Amniotic epithelial cell (primary cell): ENCODE measurements at places on chromosomes 4 and X.

GRCh38 chr4:128558896-128559679, 250.4 kb upstream of the JADE1 start:
- peak; percentile 56 for DNase-seq

DNA sequence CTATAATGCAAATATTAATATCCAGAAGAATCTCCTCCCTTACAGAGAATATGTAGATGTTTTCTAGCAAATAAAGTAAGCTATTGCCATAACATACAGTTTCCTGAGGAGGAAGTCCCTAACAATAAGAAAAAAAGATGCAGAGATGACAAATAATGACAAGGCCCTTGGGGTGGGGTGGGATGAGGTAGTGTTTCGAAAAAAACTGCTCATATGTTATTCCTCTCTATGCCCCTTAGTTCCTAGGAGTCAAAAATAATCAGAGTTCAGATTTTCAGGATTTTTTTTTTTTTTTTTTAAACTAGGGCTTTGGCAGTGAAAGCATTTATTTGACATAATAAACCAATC, 99.0 kb downstream of the ZAR1 start:
- DNase-seq = no peak

DNA sequence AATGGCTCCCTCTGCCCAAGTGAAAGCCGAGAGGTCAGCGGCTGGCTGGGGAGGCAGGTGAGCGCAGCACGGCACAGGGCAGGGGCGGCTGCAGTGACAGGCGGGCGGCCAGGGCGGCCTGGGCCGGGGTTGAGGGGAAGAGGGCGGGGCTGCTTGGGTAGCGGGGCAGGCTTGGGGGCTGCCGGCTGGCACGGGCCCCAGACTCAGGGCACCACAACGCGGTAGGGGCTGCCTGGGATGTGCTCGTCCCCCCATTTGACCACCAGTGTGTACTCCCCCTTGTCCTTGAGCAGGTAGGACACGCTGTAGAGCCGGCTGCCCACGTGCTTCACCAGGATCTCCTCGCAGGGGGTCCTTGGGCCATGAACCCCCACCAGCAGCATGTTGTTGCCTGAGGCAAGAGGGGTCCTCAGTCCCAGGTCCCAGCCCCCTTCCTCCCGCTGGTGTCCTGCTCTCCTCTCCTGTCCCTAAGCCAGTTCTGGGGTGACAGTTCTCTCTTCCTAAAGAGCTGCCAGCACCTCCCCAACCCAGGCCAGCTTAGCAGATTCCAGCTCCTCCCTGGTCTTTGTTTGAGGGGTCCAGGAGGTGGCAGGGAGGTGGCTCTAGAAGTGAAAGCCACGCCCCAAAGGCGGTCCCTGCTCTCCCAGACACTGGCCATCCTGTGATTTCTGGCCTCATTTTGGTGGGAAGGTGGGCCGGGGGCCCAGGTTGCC, 25.6 kb downstream of the FLNA start:
- no peak for DNase-seq

GRCh38 chrX:703866-704265, 73.3 kb downstream of the SHOX start:
- no peak for DNase-seq

DNA sequence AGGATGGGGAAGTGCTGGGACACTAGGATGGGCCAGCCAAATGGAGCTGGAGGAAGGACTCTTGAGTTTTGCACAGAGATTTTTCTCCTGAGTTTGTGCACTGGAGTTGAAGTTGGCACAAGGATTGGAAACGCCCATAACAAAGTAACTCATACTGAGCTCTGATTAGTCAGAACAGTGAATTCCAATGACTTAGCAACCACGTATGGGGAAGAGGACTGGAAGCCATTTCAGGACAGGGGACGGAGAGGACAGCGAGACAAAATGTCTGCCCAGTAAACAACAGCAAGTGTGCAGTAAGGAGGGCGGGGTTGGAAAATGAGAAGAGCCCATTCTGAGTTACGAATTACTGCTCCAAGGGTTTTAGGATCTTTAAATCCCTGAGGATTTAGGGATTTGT, 5.9 kb downstream of the RIPPLY1 start:
- DNase-seq = peak; percentile 73

DNA sequence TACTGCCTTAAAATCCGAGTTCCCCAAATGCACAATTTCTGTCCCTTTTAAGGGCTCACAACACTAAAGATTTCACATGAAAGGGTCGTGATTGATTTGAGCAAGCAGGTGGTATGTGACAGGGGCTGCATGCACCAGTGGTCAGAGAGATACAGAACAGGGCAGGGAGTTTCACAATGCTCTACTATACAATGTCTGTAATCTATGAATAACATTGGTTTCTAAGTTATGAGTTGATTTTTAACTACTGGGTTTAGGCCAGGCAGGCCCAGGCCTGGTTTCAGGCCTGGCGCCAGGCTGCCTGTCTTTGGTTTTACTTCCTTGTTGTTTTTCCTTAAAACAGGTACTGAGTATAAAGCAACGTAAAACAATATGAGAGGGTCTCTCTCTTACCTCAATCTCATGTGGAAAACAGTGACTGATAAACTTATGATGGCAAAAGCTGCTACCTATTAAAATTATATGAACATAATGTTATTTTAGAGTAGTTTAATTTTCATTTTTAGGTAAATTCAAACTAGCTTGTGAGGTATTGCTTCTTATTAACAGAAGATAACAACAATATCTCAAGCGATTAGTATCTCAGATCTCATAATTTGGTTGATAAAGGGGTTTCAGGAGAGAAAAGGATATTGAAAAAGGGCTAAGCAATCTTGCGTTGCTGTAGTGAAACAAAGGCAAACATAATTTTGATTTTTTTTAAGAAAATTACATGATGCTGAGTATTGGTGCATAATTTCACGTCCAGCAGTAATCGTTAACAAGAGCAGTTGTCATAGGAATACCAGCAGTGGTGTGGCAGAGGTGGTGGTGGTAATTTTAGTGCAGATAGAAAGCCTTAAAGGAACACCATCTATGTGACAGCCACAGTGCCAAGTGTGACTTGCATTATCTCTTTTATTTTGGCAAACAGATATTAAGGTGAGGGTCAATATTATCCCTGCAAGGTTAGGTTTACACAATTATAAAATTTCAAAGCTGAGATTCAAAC, 944.4 kb upstream of the GRID2 start:
- DNase-seq = no peak

- DNase-seq = peak; percentile 26
Measured at GRCh38 chr4:26238778-26239679, 81.8 kb upstream of the RBPJ start.

DNA sequence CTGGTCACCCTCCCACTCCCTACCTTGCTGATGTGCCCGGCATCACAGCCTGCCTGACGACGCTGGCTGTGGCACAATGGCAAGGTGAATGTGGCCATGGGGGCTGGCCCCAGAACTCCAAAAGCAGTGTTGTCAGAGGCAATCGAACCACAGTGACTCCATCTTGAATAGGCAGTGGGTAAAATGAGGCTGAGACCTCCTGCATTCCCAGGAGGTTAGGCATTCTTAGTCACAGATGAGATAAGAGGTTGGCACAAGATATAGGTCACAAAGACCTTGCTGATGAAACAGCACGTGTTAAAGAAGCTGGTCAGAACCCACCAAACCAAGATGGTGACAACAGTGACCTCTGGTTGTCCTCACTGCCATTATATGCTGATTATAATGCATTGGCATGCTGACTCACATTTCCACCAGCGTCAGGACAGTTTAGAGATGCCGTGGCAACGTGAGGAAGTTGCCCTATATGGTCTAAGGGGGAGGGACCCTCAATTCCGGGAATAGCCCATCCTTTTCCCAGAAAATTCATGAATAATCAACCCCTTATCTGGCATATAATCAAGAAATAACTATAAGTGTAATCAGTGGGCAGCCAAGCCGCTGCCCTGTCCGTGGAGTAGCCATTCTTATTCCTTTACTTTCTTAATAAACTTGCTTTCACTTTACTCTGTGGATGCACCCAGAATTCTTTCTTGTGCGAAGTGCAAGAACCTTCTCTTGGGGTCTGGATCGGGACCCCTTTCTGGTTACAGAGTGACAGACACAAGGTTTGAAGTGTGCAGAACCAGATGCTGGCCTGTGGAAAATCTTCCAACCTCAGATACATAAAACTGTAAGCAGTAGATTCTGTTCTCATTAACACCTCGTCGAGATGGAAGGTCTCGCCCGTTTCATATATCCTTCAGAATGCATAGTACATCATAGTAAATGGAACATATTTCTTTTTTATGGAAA, 26.8 kb upstream of the CLDN24 start:
- DNase-seq = peak; percentile 82

- peak; percentile 23 for DNase-seq
Measured at GRCh38 chr4:47486231-47486673, 1.2 kb downstream of the ATP10D start.

DNA sequence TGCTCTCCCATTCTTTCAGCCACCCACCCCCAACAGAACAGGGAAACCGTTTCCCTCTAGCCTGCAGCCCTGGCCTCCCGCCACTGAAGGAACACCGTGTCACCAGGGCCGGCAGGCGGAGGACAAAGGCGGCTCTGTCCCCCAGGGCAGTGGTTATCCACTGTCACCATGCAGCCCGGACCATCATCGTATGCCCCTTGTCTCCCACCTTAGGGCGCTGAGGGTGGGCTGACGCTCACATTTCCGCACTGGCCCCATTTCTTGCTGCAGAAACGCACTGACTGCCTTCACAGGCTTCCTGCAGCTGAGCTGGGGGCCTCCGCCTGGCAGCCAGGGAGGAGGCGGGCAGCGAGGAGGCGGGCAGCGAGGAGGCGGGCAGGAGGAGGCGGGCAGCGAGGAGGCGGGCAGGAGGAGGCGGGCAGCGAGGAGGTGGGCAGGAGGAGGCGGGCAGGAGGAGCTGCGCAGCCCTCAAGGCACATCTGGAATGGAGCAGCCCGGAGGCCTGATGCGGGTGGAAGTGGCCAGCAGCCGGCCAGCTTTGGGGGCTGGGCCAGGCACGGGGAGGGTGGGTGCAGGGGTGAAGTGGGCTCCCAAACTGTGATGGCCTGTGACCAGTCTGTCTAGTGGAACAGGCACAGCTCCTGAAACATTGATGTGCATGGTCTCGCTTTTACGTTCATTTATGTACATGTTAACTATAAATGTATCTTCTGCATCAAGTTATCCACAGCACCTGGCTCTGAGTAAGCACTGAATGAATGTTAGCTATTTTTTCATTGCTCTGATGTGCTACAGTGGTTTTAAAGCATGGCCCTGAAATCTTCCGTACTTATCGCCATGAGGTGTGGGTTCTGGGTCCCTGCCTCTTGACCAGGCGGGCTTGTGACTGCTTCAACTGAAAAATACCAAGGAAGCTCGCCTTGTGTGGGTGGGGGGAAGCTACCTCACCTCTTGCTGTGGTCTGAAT, 20.6 kb upstream of the KIAA0232 start:
- no peak for DNase-seq

DNA sequence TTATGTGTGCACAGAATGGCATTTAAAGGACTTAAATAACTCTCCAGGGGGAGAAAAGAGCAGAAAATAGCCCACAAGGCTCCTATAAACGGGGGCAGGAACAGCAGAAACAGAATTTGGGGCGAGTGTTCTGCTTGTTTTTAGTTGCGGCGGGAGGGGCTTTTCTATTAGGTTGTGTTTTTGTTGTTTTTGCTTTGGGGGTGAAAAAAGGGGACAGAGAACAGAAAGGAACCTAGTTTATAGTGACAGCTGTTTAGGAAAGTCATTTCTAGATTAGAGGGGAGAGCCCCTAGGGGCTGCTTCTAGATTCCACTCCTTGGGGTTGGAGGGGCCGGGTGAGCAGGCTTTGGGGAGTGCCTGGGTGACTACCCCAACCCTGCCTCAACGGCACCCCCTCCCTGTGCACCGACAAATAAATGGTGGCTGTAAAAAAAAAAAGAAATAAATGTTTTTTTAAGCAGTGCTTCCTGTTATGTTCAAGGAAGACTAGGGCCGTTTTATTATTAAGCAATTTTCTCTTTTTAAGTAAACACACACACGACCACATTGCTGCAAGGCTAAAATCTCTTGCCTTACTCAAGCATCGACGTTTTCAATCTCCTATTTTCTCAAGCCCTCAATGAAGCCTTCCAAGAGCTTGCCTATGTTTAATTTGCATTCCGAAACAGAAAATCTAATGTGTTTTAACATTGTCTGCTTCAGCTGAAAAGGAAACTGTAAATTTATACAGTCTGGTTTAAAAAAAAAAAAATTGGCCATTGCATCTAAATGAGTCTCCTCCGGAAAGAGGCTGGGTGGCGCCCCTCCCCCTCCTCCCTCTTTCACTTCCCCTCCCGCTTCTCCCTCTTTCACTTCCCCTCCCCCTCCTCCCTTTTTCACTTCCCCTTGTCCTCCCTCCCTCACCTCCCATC, 123.3 kb upstream of the TBL1X start:
- peak; percentile 83 for DNase-seq

DNA sequence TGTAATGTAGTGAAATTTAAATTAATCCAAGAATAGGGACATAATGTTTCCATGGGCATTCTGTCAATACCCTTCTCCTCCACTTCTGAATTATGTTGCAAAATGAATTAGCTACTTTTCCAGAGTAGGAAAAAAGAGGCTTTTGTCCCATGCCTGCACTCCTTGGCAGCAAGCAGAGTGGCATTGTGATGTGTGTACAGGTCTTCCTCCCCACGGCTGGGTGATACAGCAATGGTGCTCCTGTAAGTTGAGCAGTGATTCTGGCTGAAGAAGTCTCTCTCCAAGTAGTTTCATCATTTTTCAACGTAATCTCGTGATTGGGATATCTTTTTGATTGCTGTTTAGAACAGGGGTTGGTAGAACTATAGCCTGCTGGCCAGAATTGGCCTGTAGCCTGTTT, 59.9 kb downstream of the KIT start:
- no peak for DNase-seq

- peak; percentile 12 for DNase-seq
Measured at GRCh38 chrX:42530027-42530426, 247.9 kb downstream of the PPP1R2C start.

DNA sequence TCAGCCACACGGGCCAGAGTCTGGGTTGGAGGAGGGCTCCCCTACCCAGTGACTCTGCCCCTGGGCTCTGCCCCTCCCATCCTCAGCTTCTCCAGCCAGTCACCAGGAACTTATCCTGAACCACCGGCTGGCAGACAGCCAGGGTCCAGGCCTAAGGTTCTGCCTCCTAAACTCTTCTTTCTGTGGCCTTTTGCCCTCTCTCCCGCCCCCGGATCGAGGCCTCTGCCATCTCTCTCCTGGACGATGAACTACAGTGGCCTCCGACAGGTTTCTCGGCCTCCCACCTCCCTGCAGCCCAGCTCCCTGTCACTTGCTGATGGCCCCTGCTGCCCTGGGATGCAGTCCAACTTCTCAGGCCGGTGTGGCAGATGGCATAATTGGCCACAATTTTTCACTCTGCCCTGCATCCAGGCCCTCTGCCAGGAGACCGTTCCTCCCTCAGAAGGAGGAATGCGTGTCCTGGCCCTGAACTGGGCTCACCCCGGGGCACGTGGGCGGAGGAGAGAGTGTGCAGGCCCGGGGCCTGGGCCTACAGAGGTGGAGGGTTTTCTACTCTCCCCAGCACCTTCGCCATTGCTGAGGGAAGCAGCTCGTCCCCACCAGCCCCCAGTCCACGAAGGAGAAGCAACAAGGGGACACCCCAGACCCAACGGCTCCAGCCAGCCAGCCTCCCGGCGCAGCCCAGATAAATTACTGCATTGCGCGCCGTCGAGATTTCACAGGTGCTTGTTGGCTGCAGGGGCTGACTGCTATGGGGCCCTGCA, 81.9 kb upstream of the LRPAP1 start:
- no peak for DNase-seq

GRCh38 chrX:42241421-42241820, 318.1 kb upstream of the CASK start:
- no peak for DNase-seq

GRCh38 chrX:20266810-20267606, at the start of gene RPS6KA3:
Gene RPS6KA3 (minus strand): TSS chrX:20266909. CDS start chrX:20266632, 277 bp downstream.
- DNase-seq = peak; percentile 82
